Posterior vena cava (tissue), 2 donors: ENCODE measurements at places on chromosomes 2 and 18. TPM values are rescaled to one million over a fixed set of nuclear protein-coding genes. Genes with fewer than 3 reads are reported as not detected.
A peak's percentile ranks its signal among the peaks of the same experiment; 100 is the strongest.

DNA sequence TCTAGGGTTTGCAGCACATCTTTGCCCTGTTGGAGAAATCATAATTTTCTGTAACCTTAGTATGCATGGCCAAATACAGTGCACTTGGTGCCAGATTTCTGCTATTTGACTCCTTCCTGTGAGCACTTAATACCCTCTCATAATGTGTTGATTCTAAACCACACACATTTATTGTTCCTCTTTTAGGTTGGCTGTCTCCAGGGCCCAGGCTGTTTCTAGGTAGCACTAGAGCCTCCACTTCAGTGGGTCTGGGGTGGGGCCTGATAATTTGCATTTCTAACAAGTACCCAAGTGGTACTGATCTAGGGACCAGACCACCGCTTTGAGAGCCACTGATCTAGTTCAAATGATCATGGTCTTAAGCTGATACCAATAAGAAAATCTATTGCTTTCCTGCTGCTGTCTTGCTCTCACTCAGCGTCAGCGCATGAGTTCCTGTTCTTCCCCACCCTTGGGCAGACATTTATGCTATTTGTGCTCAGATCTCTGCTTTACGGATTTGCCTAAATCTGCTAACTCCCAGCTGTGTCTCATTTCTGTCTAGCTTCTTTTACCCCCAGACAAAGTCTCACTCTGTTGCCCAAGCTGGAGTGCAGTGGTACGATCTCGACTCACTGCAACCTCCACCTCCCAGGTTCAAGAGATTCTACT lies 7.4 kb downstream of the PTRHD1 start:
- DNase-seq = no peak

- no peak for DNase-seq
These were observed 56.3 kb downstream of the GLI2 start for GRCh38 chr2:120791962-120792297.

OR6B2 gene
- not detected for total RNA-seq

PMAIP1 gene
- total RNA-seq = not detected

INHBB gene
- 9.9 TPM for total RNA-seq

- DNase-seq = no peak
These were observed 238.3 kb upstream of the TRIB2 start for GRCh38 chr2:12478151-12479064.

GRCh38 chr2:137206069-137206468 lies 440.7 kb downstream of the THSD7B start:
- no peak for DNase-seq

DNA sequence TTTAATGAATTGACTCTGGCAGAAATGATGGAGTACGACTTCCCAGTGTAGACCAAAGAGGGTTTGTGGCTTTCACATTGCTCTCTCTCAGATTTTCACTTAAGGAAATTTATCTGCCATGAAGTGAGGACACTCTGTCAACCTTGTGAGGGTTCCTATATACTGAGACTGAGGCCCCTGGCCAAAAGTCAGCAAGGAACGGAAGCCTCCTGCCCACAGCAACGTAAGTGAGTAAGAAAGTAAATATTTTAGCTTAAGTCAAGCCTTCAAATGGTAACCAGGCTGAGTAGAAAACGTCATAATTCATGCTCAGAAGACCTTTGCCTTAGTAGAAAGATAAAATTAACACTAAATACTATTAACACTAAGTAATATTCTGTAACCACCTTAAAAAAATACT lies 1080.5 kb upstream of the ACVR2A start:
- no peak for DNase-seq

DNA sequence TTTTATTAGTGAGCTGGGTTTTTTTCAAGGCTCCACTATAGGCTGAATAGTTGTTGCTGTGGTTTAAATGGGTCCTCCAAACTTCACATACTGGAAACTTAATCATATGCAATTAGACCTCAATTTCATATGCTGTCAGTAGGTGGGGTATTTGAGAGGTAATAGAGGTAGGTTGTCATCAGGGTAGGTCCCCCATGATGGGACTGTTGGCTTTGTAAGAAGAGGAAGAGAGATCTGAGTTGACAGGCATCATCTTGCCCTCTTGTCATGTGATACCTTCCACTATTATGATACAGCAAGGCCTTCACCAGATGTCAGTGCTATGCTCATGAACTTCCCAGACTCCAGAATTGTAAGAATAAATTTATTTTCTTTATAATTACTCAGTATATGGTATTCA lies 819.4 kb downstream of the LRP1B start:
- DNase-seq = no peak

OXER1 gene
- total RNA-seq = 1.00 TPM

RBM43 gene
- total RNA-seq = 8.5 TPM

- DNase-seq = peak; percentile 85
These were observed 603 bp downstream of the ATAD2B start for GRCh38 chr2:23926290-23926749.

GRCh38 chr2:222361787-222362186 lies 62.6 kb upstream of the SGPP2 start:
- DNase-seq = no peak

TYMS gene
- 4.0 TPM for total RNA-seq

HOXD8 gene
- total RNA-seq = 30.6 TPM

- DNase-seq = no peak
These were observed 26.8 kb downstream of the PLEK start for GRCh38 chr2:68391869-68392268.

DES gene
- total RNA-seq = 7,652 TPM

DNA sequence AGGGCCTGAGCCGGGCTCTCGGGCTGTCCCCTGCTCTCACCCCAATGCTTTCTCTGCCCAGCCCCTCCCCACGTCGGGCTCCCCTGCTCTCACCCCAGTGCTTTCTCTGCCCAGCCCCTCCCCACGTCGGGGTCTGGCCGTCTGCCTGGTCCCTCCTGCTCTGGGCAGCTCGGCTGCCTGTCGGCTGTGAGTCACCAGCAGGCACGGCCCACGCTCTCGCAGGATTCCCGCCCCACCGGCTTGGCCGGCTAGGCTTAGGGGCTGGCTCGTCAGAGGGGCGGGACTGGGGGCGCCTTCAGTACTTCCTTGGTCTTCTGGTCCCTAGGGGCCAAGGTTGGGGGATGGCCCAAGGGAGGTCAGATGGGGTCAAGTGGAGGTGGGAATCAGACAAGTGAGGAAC lies 3.3 kb downstream of the BOK start:
- peak; percentile 92 for DNase-seq

- no peak for DNase-seq
These were observed 93.0 kb upstream of the CTAGE1 start for GRCh38 chr18:22510697-22511096.

UGT1A8 gene
- total RNA-seq = not detected

GRCh38 chr2:6944555-6944954 lies 27.3 kb downstream of the RNF144A start:
- no peak for DNase-seq

DNA sequence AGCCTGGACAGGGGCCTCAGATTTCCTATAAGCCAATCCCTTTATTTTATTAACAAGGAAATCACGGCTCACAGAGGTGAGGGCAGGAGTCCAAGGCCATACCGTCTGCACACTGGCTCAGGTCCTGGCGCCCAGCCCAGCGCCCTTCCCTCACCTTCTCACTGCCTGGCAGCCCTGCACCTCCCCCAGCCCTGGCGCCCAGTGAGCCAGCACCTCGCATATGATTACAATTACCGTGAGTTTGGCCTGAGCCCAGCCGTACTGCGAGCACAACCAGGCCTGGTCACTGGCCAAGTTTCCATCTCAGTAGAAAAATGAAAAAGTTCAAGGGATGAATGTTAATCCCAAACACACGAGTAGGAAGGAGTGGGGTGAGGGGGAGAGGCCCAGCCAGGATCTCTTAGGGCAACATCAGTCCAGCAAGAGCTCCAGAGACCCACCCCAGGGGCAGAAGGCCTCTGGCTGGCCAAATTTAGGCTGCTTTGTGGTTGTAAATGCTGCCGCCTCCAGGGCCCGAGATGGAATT lies 68.4 kb downstream of the MCFD2 start:
- DNase-seq = peak; percentile 92

ID2 gene
- 82.2 TPM for total RNA-seq

GRCh38 chr18:47936952-47937351 lies 6.5 kb upstream of the SMAD2 start:
- no peak for DNase-seq

GRCh38 chr2:19503915-19504314 lies 145.5 kb upstream of the OSR1 start:
- DNase-seq = no peak

DNA sequence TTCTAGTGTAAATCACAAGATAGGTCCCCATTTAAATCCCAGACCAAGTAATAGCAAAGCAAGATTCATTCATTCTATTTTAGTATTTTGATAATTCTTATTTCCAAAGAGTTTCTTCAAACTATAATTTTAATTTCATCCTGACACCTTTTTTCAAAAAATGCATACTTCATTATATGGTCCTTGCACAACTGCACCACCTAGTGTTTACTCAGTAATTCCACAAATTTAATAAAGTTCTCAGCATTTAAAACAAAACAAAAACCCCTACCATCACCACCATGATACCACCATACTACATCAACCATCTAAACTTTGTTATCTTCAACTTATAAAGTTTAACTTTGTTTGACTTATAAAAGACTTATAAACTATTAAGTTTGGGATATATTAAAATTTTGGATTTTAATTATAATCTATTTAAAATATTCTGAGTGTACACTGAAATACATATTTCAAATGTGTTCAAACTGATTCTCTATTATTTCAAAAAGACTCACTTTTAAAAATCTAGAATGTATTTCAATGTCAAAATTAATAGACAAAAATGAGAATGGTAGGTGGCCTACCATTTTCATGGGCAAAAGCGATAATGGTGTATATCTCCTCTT lies 44.2 kb downstream of the WDPCP start:
- no peak for DNase-seq

DNA sequence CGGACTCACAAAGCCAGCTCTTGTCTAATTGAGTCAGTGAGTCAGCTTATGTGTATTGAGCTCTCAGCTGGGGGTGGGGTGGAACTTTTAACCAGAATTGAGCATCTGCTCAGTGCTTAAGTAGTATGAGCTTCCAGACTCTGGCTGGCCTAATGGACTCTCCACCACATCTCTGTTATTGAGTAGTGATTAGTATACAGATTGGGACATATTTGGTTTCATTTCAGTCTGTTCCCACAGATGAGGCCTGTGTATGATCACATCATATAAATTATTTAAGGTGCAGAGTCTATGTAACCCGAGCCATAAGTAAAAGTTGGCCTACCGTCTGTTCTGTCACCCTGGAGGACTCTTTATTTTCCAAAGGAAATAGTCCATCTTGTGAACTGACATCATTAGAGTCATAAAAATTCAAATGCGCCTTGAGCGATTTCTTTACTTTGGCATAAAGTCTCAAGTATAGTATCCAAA lies 152.1 kb downstream of the THSD7B start:
- no peak for DNase-seq

ST6GAL2 gene
- total RNA-seq = 15.5 TPM

GRCh38 chr2:215692387-215693079 lies 256.7 kb upstream of the FN1 start:
- DNase-seq = no peak

DOK6 gene
- 7.2 TPM for total RNA-seq

DNA sequence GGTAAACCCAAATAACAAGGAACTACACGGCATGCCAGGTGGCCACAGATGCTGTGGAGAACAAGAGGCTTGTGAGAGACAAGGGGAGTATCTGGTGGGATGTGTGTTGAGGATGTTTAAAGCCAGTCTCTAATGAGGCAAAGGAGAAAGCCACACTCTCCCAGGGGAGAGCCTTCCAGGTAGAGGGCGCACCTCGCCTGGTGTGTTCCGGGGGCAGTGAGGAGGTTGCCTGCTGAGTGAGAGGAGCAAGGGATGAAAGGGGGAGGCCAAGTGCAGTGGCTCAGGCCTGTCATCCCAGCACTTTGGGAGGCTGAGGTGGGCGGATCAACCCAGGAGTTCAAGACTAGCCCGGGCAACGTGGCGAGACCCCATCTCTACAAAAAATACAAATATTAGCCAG lies 16.2 kb downstream of the SAG start:
- DNase-seq = no peak

TMEM169 gene
- total RNA-seq = 0.38 TPM

OSBPL6 gene
- 2.0 TPM for total RNA-seq

DNA sequence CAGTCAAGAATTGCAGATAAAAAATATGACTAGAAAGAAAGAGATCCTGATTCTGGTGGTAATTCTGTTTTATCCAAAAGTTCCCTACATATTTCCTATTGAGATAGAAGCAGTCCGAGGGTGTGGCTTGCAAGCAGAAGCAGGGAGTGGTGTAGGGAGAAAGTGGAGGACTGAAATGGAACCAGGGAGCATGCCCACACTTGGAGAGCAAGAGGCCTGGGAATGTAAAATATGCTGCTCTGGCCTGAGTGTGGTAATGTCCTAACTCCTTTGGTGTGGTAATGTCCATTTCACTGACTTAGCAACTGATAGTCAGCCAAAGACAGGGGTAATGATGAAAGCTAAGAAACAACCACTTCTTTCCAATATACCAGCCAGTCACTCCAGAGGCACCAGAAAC lies 30.1 kb upstream of the FMNL2 start:
- no peak for DNase-seq

DNA sequence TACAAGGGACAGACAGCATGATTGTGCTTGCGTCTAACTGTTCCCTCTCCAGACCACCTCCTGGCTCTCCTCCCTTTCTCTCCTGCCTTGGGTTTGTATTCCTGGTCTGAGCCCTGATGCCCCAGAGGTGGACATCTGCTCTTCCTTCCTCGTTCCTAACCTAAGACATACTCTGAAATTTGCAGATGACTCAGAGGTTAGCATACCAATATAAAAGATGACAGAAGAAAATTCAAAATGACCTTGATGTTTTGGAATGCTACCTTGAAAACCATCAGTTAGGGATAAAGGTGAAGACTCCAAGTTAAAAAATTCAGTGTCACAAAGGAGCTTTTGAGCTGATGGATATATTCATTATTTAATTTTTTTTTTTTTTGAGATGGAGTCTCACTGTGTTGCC lies 12.9 kb downstream of the SMYD1 start:
- DNase-seq = no peak

ANKRD29 gene
- 16.7 TPM for total RNA-seq

CCDC138 gene
- total RNA-seq = 2.3 TPM

GRCh38 chr2:85601771-85602475 lies 575 bp downstream of the TMEM150A start:
- DNase-seq = peak; percentile 92

GRCh38 chr2:75047992-75048625 lies 89.7 kb downstream of the POLE4 start:
- DNase-seq = no peak

MROH2A gene
- not detected for total RNA-seq

SPEG gene
- 175 TPM for total RNA-seq

- no peak for DNase-seq
These were observed 16.2 kb downstream of the SERPINB4 start for GRCh38 chr18:63627819-63628218.
